Nasal cavity respiratory epithelium epithelial cell of viscerocranial mucosa (primary cell): ENCODE measurements at places on chromosomes 2 and 18. TPM values are rescaled to one million over a fixed set of nuclear protein-coding genes. Genes with fewer than 3 reads are reported as not detected.

EMILIN1 gene
- total RNA-seq = 0.34 and 0.36 TPM in 2 replicates

LMAN2L gene
- total RNA-seq = 14.4 and 25.3 TPM in 2 replicates

SIX3 gene
- 0.68 and 4.1 TPM in 2 replicates for total RNA-seq

MRO gene
- not detected in 2 replicates for total RNA-seq

ADRA2B gene
- total RNA-seq = under 0.01 and 0.07 TPM in 2 replicates

CDKL4 gene
- 0.34 and 0.57 TPM in 2 replicates for total RNA-seq

GTF2A1L gene
- 0.07 TPM in 1 of 2 replicates, not detected in the other for total RNA-seq

RFTN2 gene
- total RNA-seq = 0.14 TPM in 1 of 2 replicates, not detected in the other

DUSP2 gene
- 6.2 and 13.0 TPM in 2 replicates for total RNA-seq

PRPF40A gene
- total RNA-seq = 150 and 169 TPM in 2 replicates

TOGARAM2 gene
- not detected in 2 replicates for total RNA-seq

VRK2 gene
- 49.1 and 106 TPM in 2 replicates for total RNA-seq

SCYGR4 gene
- not detected in 2 replicates for total RNA-seq

C2orf76 gene
- total RNA-seq = 5.1 and 9.9 TPM in 2 replicates

TTLL4 gene
- total RNA-seq = 7.9 and 13.0 TPM in 2 replicates

ST6GAL2 gene
- under 0.01 TPM in 1 of 2 replicates, not detected in the other for total RNA-seq

CNDP1 gene
- not detected in 2 replicates for total RNA-seq

VPS54 gene
- total RNA-seq = 21.2 and 25.6 TPM in 2 replicates

POTEC gene
- not detected in 2 replicates for total RNA-seq

CDH20 gene
- total RNA-seq = not detected in 2 replicates

CHST9 gene
- total RNA-seq = under 0.01 and 0.85 TPM in 2 replicates

CHMP1B gene
- total RNA-seq = 150 and 161 TPM in 2 replicates

ASB18 gene
- not detected in 2 replicates for total RNA-seq

VAMP5 gene
- total RNA-seq = 2.7 and 3.3 TPM in 2 replicates

SFTPB gene
- not detected in 2 replicates for total RNA-seq

CXCR1 gene
- total RNA-seq = not detected in 2 replicates

PAX8 gene
- total RNA-seq = under 0.01 and 1.1 TPM in 2 replicates

HOXD11 gene
- not detected in 2 replicates for total RNA-seq

GULP1 gene
- 38.7 and 66.6 TPM in 2 replicates for total RNA-seq

OST4 gene
- 254 and 377 TPM in 2 replicates for total RNA-seq

GPR39 gene
- total RNA-seq = 2.7 and 8.8 TPM in 2 replicates

LYG2 gene
- total RNA-seq = not detected in 2 replicates

NFE2L2 gene
- total RNA-seq = 98.1 and 219 TPM in 2 replicates

CFAP221 gene
- not detected in 2 replicates for total RNA-seq
